ENCODE measurements at places on chromosomes 12 and 14.

DNA sequence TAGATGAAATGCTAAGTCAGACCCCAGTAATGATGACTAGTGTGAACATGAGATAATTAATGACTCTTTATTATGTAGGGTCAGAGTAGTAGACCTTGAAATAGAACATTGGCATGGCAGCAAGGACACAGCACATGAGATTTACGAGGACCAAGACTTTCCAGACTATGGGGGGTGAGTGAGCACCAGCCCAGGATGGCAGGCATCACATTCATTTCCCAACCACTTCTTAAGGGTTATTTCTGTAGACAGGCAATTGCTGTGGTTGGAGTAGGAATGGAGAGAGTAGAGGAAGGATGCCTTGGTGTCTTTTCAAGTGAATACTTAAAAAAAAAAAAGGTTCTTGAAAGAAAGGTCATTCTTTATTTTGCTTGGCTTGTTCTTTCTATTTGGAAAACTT, 189.4 kb upstream of the DYRK2 start:
- DNase-seq, result no peak

DNA sequence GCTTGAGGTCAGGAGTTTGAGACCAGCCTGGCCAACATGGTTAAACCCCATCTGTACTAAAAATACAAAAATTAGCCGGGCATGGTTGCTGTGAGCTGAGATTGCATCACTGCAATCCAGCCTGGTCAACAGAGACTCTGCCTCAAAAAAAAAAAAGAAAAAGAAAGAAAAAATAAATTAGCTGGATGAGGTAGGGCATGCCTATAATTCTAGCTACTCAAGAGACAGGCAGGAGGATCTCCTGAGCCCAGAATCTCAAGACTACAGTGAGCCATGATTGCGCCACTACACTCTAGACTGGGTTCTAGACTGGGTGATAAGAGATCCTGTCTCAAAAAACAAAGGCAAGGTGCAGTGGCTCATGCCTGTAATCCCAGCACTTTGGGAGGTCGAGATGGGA, 16.9 kb downstream of the PPP4R3A start:
- DNase-seq, result no peak

- no peak for DNase-seq
Observed at GRCh38 chr14:71824816-71825215, 107.4 kb upstream of the RGS6 start.

DNA sequence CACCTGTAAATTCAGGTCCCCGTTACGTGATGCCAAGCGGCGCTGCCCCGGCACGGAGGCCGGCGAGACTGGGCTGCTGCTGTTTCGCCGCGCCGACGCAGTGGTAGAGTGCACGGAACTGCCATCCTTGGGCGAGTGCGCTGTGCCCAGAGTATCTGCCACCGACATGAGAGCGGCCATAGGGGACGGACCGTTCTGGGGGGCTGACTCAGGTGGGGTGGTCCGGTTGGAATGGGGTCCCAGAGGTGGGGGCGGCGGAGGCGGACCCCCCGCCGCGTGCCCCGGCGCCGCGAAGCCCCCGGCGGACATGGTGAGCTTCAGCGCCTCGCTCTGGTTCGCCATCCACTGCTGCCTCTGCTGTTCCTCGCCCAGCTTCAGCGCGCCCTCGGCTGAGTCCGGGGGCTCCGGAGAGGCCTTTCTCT, 2.8 kb downstream of the IRF2BPL start:
- DNase-seq, result no peak

GRCh38 chr12:118044075-118044474, 16.9 kb downstream of the WSB2 start:
- DNase-seq, result no peak

DNA sequence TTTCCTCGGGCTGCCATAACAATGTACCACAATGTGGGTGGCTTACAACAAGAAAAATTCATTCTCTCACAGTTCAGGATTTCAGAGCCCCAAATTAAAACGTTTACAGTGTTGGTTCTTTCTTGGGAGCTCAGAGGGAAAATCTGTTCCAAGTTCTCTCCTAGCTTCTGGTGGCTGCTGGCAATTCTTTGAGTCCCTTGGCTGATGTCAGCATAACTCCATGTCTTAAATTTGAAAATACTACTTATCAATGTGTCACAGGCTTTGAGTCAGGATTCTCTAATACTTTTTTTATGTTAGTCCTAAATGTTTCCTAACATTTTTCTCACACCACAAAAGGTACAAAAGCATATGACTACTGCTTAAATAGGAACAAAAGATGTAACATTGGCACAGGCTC, 198.4 kb upstream of the ATXN7L3B start:
- no peak for DNase-seq

GRCh38 chr12:119178544-119179334, at the start of gene HSPB8:
Gene HSPB8, plus strand, starts transcription at chr12:119178931. Its CDS starts 382 bp downstream, at chr12:119179313.
- no peak for DNase-seq

DNA sequence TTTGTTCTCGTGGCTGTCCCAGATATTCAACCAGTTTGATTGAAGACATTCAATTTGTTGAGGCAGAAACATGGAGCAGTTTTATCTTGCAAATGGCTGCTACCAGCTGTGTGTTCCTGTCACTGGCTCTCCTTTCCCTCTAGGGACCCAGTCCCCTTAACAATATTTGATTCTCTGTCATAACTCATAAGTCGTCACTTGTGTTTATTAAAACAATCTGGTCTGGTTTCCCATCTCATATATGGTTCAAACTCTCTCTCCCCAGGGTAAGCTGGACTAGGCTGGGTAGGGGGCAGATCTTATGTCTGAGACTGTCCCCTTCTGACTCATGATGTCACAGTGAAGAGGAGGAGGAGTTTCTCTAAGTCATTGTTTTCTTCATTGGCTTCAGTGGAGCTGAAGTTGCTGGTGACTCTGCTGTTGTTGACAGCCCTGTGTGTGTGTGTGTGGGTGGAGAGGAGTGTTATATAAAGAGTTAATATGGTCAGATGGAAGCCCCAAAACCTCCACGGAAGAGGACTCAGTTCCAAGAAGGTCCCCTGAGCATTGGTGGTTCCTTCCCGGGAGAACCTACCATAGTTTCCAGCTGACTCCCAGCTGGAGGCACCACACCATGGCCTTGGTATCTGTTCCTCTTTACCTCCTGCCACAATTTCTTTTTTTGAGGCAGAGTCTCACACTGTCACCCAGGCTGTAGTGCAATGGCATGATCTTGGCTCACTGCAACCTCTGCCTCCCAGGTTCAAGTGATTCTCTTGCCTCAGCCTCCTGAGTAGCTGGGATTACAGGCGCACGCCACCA, 16.1 kb upstream of the GNG2 start:
- DNase-seq, result no peak

GRCh38 chr12:109222496-109222895, 86.6 kb downstream of the FOXN4 start:
- DNase-seq, result no peak

DNA sequence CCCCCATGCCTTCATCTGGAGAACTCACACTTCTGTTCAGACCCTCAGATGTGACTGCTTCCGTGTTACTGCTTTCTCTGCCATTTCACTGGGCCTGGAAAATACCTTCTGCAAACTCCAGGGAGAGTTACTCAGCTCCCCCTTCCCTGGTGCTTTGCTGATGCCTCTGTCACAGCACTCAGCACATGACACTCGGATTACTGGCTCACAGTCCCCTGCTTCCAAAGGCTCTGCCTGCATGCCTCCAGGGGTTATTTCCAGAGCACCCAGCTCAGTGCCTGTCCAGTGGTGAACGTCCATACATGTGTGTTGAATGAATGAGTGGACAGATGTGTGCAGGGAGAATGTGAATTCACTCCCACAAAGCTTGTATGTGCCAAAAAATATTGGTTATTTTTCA, 237.2 kb upstream of the FKBP4 start:
- DNase-seq, result no peak

GRCh38 chr14:100384819-100385813, 62.0 kb downstream of the SLC25A47 start:
- DNase-seq, result peak; percentile 14

GRCh38 chr12:117172168-117172567, 18.1 kb downstream of the FBXO21 start:
- no peak for DNase-seq

- no peak for DNase-seq
Observed at GRCh38 chr14:95222151-95222631, 64.9 kb upstream of the DICER1 start.
